ENCODE measurements at places on chromosomes 1 and 21. TPM values are rescaled to one million over a fixed set of nuclear protein-coding genes. Genes with fewer than 3 reads are reported as not detected.

DNA sequence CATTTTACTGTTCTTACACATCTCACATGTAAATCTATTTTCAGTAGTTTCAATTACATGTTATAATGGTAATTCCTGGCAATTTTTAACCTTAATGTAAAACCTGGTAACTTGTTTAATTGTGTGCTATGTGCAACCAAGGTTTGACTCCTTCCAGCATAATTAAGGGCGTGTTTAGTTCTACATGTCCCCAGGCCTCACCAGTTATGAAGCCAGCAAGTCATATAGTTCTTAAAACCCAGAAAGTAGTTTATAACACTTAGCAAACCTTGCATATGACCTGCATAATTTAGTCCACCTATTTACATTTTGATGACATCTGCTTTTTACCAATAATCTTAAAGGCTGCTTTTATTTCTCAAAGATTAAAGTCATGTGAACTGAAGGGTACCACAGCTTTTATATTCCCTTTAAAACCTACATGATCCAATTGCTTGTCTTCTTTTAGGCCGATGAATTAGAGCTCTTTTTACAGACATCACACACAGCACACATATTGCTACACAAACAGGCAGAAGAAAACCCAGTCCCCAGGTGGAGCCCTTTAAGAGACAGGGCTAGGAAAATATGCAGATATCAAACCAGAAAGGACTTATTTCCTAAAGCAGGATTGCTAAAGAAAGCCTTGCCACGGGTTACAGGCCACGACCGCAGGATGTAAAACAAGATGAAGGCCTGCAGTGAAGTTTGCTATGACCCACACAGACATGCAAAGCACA, 23.2 kb upstream of the SYCP1 start:
- H3K4me3 ChIP-seq: no peak overlapping the region
- H3K4me1 ChIP-seq: no peaks in the 10 kb centered on the region
- no peak overlapping the region for H3K27ac ChIP-seq
- no peaks in the 10 kb centered on the region for H3K27me3 ChIP-seq

C1orf115 gene
- total RNA-seq: 19.0 TPM

- H3K36me3 ChIP-seq: no peaks in the 10 kb centered on the region
- no peak overlapping the region for H3K27ac ChIP-seq
- no peak for DNase-seq
Measured at GRCh38 chr1:232932486-232933425, 17.7 kb upstream of the NTPCR start.

GRCh38 chr1:18583326-18583941, 47.2 kb upstream of the PAX7 start:
- no peak overlapping the region for H3K27ac ChIP-seq
- DNase-seq: peak; percentile 13
- no peak overlapping the region for H3K4me3 ChIP-seq
- H3K27me3 ChIP-seq: no peaks in the 10 kb centered on the region
- H3K36me3 ChIP-seq: no peaks in the 10 kb centered on the region

GRCh38 chr1:183477986-183478781, 5.9 kb downstream of the SMG7 start:
- no peak for DNase-seq
- H3K27me3 ChIP-seq: no peaks in the 10 kb centered on the region
- no peaks in the 10 kb centered on the region for H3K36me3 ChIP-seq
- H3K4me3 ChIP-seq: no peak overlapping the region

GRCh38 chr1:223783676-223784075, 62.1 kb downstream of the TP53BP2 start:
- no peaks in the 10 kb centered on the region for H3K27me3 ChIP-seq
- peaks cover 13% of the 10 kb centered on the region for H3K36me3 ChIP-seq
- no peaks in the 10 kb centered on the region for H3K4me1 ChIP-seq
- DNase-seq: no peak
- no peak overlapping the region for H3K27ac ChIP-seq

DNA sequence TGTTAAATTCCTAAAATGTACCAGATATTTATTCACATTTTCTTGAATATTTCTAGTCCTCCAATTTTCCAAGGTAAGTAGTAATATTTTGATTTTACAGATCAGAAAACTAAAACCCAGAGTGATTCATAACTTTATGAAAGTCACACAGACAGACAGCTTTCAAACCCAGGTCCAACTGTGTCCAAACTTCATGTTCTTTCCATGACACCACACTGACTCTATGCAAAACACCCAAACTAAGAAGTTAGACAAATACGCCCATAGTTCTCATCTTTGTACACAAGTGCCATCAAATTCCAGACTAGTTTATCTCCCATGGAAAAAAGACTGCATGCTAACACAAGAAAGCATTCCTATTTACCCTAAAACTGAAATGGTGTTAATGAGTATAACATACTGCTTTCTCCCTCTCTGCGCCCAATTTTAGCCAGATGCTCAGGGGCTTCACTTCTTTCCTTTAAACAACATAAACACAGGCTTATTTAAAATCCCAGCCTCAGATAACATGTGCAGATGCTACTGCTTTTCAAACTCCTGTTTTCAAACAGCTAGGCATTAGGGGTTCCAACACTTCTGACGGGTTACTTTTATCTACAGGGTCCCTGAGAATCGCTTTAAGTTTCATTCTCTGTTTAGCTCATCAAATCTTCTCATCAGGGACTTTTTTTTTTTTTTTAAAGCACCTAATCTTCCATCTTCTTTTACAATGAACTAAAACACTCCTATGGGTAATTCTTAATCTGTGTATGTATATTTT, 44.6 kb downstream of the WASF2 start:
- H3K4me3 ChIP-seq: no peak overlapping the region
- H3K36me3 ChIP-seq: peaks cover 4% of the 10 kb centered on the region
- no peak overlapping the region for H3K27ac ChIP-seq
- H3K27me3 ChIP-seq: no peaks in the 10 kb centered on the region

Data from lung (tissue), 17 donors.